IPS-NIHi11 (cell line): ENCODE measurements at places on chromosomes 7 and 10.

GRCh38 chr7:128809363-128809762, 17.6 kb downstream of the CCDC136 start:
- DNase-seq, result no peak

DNA sequence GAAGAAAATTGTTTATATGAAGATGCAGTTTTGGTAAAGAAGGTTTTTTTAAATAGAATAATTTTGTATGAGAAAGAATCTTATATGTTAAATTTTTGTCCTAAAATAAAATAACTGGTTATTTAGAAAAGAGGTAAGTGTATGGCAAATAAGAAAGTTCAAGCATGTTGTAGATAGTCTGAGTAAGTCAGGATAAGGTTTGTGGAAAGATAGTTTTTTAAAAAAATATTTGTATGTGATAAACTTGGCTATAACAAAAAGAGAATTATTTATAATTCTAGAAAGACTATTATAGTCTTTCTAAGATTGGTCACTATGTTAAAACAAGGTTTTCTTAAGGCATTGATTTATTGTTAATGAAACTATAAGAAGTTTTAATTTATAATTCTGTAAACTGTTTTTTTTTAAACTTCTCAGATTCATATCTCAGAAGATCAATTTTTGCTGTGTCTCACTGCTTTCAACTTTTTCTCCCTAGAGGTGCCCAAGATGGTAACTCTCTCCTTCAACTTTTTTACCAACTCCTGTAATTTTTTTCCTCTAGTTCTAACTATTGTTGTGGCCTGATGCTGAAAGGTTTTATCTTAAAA, 698.6 kb downstream of the CCSER2 start:
- DNase-seq, result no peak

GRCh38 chr7:50614721-50615518, 49.7 kb upstream of the DDC start:
- DNase-seq, result no peak

GRCh38 chr10:119652361-119652730, 1.2 kb downstream of the BAG3 start:
- DNase-seq, result no peak

- peak; percentile 82 for DNase-seq
Measured at GRCh38 chr10:89644967-89645741, at the start of gene PANK1. TSS of gene PANK1 (minus strand) at chr10:89645242. CDS start at chr10:89644891, 351 bp downstream.

GRCh38 chr7:139422126-139422525, 61.3 kb downstream of the KLRG2 start:
- no peak for DNase-seq

GRCh38 chr7:112550468-112551060, 69.8 kb downstream of the LSMEM1 start:
- DNase-seq, result peak; percentile 41

- DNase-seq, result peak; percentile 58
Measured at GRCh38 chr7:17530741-17531421, 232.4 kb downstream of the AHR start.

- no peak for DNase-seq
Measured at GRCh38 chr7:95454438-95455045, 19.7 kb upstream of the PON2 start.

- no peak for DNase-seq
Measured at GRCh38 chr7:125814100-125814499, 884.5 kb upstream of the POT1 start.

- no peak for DNase-seq
Measured at GRCh38 chr7:4225361-4225771, 456.7 kb upstream of the FOXK1 start.

- no peak for DNase-seq
Measured at GRCh38 chr10:84333864-84334451, 5.6 kb downstream of the CCSER2 start.

GRCh38 chr7:85927226-85927625, 716.5 kb upstream of the GRM3 start:
- DNase-seq, result no peak

DNA sequence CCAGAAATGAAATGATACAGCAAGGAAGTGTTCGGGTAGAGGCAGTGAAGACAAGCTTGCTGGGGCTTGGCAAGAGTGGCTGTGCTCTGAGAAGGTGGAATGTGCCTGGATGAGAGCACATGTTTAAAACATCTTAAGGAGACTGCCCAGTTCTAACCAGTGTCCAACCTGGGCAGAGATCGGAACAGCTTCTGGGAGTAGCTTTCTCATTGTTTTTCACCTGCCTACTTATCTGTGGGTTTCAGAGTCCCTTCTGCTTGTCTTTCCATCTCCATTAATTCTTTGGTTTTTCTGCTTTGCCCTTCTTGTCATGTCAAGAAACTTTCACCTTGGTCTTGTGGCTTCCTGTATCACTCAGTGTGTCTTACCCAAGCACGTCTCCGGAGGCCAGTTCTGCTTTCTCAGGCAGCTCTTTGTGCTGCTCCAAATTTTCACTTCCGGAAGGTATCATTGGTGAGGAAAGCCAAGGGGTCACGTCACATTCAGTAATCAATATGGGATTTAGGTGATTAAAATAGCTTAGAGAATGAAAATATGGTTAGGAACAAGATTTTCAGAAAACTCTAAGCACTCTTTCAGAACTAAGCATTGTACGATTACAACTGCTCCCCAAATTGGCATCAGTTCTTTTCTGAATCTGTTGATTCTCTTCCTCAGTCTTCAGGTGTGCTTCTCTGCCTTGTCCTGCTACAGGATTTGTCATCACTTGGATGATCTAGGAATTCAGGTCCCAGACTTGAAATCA, 5.5 kb upstream of the LAMB4 start:
- DNase-seq, result no peak

- no peak for DNase-seq
Measured at GRCh38 chr10:131065673-131066305, 245.7 kb downstream of the TCERG1L start.

GRCh38 chr10:71270301-71271220, 48.5 kb upstream of the SLC29A3 start:
- peak; percentile 79 for DNase-seq

GRCh38 chr10:3906511-3907111, 121.6 kb upstream of the KLF6 start:
- DNase-seq, result no peak

DNA sequence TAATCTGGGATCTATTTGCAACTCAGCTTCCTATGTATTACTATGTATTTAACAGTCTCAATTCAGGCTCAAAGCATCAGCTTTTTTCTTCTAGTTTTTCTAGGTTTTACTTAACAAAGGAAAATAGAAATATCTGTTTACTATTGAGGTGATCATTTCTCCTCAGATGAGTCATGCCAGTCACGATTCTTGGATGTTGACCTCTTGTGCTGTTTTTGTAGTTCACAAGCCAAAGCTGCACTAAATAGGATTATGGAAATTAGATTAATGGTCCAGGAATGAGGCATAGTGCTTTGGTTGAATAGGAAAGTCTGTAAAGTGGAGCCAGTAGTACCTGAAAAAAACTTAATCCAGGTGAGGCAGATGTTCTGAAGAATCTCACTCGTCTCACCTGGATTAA, 198.3 kb upstream of the KAT6B start:
- no peak for DNase-seq

DNA sequence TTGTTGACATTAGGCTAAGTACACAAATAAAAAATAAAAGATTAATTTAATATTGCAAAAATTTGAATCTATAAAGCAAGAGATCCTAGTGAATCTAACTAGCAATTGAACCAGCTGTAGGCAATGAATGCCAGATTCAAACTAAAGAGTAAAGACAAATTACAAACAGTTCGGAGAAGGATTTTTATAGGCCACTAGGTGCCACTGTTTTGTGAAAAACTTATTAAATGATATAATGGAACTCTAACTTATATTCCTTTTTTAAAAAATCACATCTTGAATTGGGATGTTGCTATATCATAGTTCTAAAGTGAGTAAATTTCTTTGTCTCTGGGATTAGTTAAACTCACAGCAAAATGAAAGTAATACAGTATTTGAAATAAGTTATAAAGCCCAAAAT, 39.1 kb upstream of the GNAI1 start:
- no peak for DNase-seq

- no peak for DNase-seq
Measured at GRCh38 chr7:148570510-148570909, 20.1 kb upstream of the C7orf33 start.

DNA sequence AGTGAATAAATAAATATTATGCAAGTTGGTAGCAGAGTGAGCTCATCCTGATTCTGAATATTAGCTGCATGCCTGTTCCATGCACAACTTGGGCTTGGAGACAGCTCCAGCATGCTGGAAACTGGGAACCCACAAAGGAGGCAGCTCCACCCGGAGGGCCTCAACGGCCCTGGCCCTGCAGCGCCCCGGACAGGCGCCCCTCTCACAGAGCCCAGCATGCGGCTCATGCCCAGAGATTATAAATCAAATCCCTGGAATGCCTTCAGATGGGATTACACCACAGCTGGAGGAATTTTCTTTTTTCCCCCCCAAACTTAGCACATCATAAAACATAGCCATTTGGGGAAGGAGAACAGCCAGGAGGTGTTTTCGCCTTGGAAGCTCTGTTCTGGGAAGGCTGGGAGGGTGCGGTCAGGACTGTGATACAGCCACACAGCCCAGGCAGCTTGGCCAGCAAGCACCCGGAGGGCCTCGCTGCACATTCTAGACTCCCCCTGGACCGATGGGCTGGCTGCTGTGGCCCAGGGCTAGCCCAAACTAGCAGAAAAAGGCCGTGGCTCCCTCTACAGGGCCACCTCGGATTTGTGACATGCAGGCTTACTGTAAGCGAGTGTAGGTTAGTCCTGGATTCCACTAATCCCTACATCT, 102.4 kb downstream of the PTPN20 start:
- no peak for DNase-seq

DNA sequence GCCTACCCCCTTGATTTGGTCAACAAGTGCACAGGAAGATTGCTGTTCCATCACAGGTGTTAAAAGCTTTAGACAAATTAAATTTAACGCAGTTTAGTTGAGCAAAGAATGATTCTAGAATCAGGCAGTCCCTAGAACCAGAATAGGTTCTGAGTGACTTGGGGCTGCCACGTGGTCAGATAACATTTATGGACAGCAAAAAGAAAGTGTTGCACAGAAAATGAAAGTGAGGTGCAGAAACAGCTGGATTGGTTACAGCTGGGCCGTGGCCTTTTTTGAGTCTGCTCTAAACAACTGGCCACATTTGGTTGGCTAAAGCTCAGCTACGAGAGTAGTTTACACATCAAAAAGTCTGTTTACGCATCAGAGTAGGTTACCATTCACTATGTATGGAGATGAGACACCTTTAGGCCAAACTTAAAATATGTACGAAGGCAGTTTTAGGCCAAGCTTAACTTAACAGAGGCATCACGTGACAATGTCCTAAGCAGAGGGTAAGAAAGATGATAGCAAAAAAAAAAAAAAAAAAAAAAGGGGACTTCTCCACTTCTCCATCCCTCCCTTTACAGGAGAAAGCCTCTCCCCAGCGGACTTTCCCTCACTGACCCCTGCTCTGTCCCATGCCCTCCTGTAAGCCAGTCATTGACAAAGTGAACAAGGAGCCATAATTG, 133.2 kb upstream of the PRR15 start:
- DNase-seq, result no peak

DNA sequence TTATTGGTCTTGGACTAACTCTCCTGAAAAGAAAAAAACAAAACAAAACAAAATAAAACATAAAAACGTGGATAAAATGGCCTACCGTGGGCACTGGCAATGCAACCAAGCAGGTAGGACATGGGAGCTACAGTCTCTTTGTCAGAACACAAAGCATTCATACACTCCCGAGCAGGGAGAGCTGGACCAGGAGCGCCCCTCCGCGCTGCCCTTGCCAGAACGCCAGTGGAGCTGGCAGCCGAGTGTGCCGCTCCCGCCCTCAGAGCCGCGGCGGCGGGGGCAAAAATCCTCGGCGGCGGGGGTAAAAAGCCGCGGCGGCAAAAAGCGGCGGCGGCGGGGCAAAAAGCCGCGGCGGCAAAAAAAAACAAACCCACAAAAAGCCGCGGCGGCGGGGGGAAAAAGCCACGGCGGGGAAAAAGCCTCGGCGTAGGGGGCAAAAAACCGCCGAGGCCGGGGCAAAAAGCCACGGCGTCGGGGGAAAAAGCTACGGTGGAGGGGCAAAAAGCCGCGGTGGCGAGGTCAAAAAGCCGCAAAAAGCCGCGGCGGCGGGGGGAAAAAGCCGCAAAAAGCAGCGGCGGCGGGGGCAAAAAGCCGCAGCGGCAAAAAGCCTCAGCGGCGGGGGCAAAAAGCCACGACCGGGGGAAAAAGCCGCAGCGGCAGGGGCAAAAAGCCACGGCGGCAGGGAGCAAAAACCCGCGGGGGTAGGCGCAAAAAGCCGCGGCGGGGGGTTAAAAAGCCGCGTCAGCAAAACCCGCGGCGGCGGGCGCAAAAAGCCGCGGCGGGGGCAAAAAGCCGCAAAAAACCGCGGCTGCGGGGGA, 418.1 kb downstream of the ZNF716 start:
- no peak for DNase-seq

GRCh38 chr7:4842319-4843064, 19.3 kb downstream of the PAPOLB start:
- no peak for DNase-seq

DNA sequence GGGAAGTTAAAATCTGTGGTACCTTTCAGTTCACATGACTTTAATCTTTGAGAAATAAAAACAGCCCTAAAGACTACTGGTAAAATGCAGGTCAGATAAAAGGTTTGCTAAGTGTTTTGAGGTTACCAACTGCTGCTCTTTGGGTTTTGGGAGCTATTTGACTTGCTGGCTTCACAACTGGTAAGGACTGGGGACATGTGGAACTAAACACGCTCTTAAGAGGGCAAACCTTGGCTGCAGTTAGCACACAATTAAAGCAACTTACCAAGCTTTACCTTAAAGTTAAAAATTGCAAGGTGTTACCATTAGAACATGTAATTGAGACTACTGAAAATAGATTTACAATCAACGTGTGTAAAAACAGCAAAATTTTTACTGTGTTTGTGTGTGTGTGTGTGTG, 220.2 kb downstream of the PHF14 start:
- DNase-seq, result no peak

DNA sequence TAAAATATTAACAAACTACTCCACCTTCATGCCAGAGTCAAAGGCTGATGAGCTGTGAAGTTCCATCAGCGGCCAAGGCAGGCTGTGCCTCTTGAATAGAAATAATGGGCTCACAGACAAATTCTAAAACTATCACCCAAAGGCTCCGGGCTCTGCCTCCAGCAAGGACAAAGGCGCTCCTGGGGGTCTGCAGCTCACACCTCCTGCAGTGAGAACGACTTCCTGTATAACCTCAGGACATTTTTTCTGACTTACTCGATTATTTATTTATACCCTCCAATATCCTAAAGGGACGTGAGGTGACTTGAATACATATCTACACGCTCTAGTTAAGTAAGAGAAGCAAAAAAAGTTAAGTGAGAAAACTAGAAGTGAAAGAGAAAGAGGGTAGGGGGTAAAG, 500.7 kb downstream of the CCSER2 start:
- no peak for DNase-seq

GRCh38 chr10:124939290-124939689, 2.6 kb upstream of the ZRANB1 start:
- no peak for DNase-seq

GRCh38 chr7:332646-333392, 42.8 kb downstream of the FOXL3 start:
- peak; percentile 96 for DNase-seq
